Lower lobe of right lung (tissue), 2 donors: ENCODE measurements at places on chromosomes 2 and 18. TPM values are rescaled to one million over a fixed set of nuclear protein-coding genes. Genes with fewer than 3 reads are reported as not detected.

- no peak for DNase-seq
- no peak overlapping the region for H3K27ac ChIP-seq
- no peaks in the 10 kb centered on the region for H3K36me3 ChIP-seq
- no peaks in the 10 kb centered on the region for H3K27me3 ChIP-seq
- no peaks in the 10 kb centered on the region for H3K4me1 ChIP-seq
- H3K4me3 ChIP-seq: no peak overlapping the region
These were observed 34.1 kb upstream of the OLA1 start for GRCh38 chr2:174282441-174282840.

CNDP1 gene
- total RNA-seq: not detected

- DNase-seq: no peak
- no peaks in the 10 kb centered on the region for H3K36me3 ChIP-seq
- peaks cover 12% of the 10 kb centered on the region for H3K4me1 ChIP-seq
These were observed 133.3 kb downstream of the ALPK2 start for GRCh38 chr18:58495634-58496033.

DNA sequence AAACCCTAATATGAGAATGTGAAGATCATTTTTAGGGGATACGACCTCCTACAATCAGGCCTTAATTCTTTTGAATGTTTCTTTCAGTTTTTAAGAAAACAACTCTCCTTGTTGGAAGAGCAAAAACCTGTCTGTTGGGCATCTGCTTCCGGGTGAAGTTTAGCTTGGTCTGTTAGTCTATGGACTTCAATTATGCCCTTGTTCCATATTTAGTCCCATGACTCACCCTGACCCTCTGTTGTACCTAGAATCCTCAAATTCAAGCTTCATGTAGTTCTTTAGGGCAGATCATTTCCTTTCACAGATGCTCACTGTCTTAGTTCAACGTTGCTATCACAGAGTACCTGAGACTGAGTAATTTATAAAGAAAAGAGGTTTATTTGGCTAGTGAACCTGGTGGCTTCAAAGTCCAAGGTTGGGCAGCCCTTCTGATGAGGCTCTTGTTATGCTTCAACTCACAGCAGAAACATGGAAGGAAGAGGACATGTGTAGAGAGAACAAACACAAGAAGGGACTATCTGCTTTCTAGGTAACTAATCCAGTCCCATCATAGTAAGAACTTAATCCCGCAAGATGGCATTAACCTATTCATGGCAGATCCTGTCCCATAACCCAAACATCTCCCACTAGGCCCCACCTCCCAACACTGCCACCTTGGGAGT is 82.5 kb upstream of the SERPINE2 start:
- no peaks in the 10 kb centered on the region for H3K27me3 ChIP-seq
- H3K4me1 ChIP-seq: no peaks in the 10 kb centered on the region
- H3K27ac ChIP-seq: no peak overlapping the region
- H3K4me3 ChIP-seq: no peak overlapping the region

DNA sequence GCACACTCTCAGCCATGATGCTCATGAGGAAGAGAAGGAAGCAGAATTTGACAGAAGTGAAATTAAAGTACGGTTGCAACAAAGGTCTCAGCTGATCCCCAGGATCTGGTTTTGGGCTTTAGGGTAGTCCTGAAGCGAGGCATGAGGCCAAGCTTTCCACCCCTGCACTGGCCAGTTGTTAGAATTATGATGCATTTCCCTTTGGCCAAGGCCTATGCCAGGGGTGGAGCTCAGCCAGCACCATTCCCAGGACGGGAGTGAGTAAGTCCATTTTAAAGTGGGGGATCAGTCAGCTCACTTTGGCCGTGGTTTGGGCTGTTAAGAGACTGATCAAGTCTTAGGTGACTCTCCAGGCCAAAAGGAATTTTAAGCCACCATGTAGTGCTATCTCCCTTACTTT is 314.5 kb upstream of the MMADHC start:
- no peaks in the 10 kb centered on the region for H3K36me3 ChIP-seq
- H3K4me1 ChIP-seq: no peaks in the 10 kb centered on the region
- no peaks in the 10 kb centered on the region for H3K27me3 ChIP-seq
- no peak overlapping the region for H3K27ac ChIP-seq
- H3K4me3 ChIP-seq: no peak overlapping the region

GRCh38 chr2:222582928-222583327 is 73.0 kb downstream of the FARSB start:
- no peak for DNase-seq
- H3K27ac ChIP-seq: no peak overlapping the region
- no peak overlapping the region for H3K4me3 ChIP-seq
- peaks cover 5% of the 10 kb centered on the region for H3K36me3 ChIP-seq

DOK6 gene
- 3.2 TPM for total RNA-seq

- no peak for DNase-seq
- no peak overlapping the region for H3K27ac ChIP-seq
- H3K4me1 ChIP-seq: peaks cover 16% of the 10 kb centered on the region
- no peaks in the 10 kb centered on the region for H3K36me3 ChIP-seq
- H3K4me3 ChIP-seq: no peak overlapping the region
- no peaks in the 10 kb centered on the region for H3K27me3 ChIP-seq
These were observed 26.0 kb downstream of the ACADL start for GRCh38 chr2:210199186-210199765.

ZNF407 gene
- 16.1 TPM for total RNA-seq

DNA sequence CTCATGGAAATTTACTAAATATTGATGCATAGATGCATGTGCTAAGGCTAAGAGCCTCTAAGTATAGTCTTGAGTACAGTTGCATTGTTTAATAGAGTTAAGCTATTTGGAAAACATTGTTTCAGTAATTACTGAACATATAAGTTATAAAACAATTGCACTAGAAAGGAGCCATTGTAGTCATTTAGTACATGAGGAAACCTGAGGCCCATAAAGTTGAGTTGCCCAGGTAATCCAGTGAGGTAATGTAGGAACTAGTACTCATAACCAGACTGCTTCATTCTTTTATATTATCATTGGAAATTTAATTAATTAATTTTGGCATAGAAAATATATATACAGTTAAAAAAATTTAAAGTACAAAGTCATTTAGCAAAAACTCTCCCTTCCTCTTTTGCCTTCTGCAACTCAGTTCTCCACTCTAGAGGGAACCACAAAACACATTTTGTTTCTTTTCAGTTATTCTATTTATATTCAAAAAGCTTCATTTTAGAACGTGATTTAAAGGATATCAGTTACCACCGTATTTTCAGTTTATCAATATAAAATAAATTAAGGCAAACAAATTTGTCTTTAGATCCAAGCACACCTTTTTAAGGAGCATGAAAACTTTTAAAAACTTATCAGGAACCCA is 27.8 kb upstream of the TBR1 start:
- H3K27me3 ChIP-seq: no peaks in the 10 kb centered on the region
- peaks cover 27% of the 10 kb centered on the region for H3K36me3 ChIP-seq
- H3K4me3 ChIP-seq: no peak overlapping the region
- no peaks in the 10 kb centered on the region for H3K4me1 ChIP-seq
- no peak for DNase-seq

TEKT4 gene
- 3.4 TPM for total RNA-seq

DNA sequence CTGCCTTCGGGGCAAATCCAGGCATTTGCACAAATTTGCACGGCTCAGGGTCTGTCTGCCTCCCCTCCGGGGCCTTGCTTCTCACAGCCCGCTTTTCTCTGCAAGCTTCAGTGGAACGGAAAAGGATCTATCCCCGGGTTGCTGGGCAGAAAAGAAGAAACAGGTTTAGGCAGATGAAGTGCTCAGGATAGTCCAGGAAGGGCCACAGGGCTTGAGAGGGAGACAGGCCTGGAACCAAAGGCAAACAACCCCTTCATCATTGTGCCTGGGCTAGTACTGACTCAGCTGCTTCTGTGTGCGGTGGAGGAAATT is 347.8 kb upstream of the TNP1 start:
- no peaks in the 10 kb centered on the region for H3K36me3 ChIP-seq
- H3K4me1 ChIP-seq: no peaks in the 10 kb centered on the region
- H3K27ac ChIP-seq: no peak overlapping the region
- DNase-seq: no peak
- H3K4me3 ChIP-seq: no peak overlapping the region

NAT8 gene
- total RNA-seq: not detected

DNA sequence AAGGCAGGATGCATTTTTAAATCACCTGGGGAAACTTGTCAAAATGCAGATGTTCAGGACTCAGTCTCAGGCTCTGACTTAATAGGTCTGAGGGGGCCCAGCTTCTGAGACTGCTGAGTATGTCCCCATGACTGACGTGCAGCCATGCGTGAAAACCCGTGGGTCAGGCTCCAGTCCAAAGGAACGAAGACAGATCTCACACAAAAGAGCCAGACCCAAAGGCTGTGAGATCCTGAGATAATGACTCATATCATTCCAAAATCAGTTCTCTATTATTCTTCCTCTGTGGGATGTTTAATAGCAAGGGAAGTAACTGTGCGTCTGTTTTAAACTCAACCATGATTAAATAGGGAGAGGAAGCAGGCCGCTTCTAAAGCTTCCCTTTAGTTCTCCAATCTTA is 107.4 kb upstream of the ACAA2 start:
- no peaks in the 10 kb centered on the region for H3K36me3 ChIP-seq
- H3K27ac ChIP-seq: no peak overlapping the region
- no peak overlapping the region for H3K4me3 ChIP-seq
- no peak for DNase-seq
- H3K4me1 ChIP-seq: no peaks in the 10 kb centered on the region

GRCh38 chr2:3654531-3655225 is 3.3 kb upstream of the ALLC start:
- peaks cover 16% of the 10 kb centered on the region for H3K4me1 ChIP-seq
- H3K27me3 ChIP-seq: peaks cover 4% of the 10 kb centered on the region
- DNase-seq: no peak

SDC1 gene
- total RNA-seq: 90.0 TPM

BOK gene
- total RNA-seq: 44.2 TPM

DNA sequence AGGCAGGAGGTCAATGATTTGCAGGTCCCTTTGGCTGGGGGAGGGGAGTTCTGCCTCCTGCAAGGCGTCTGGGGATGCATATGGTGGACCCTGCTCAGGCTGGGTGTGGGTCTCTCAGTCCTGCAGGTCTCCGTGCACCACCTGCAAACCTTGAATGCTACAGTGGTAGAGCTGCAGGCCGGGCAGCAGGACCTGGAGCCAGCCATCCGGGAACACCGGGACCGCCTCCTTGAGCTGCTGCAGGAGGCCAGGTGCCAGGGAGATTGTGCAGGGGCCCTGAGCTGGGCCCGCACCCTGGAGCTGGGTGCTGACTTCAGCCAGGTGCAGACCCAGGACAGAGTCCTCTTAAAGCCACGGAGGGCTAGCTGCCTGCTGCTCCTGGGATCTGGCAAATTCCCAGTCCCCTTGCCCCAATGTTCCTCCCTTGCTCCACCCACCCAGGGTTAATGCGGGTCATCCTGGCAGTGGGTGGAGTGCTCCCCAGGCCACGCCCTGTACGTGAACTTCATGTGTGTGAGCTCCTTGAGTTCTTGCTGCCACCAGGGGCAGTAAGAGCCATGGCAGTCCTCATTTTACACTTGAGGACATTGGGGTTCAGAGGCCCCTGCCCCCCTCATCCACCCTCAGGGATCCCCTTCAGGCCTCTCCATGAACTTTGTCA is 3.1 kb downstream of the PROM2 start:
- no peak overlapping the region for H3K27ac ChIP-seq
- H3K4me3 ChIP-seq: no peak overlapping the region
- no peaks in the 10 kb centered on the region for H3K36me3 ChIP-seq
- H3K4me1 ChIP-seq: no peaks in the 10 kb centered on the region

PDE11A gene
- 0.27 TPM for total RNA-seq

DNA sequence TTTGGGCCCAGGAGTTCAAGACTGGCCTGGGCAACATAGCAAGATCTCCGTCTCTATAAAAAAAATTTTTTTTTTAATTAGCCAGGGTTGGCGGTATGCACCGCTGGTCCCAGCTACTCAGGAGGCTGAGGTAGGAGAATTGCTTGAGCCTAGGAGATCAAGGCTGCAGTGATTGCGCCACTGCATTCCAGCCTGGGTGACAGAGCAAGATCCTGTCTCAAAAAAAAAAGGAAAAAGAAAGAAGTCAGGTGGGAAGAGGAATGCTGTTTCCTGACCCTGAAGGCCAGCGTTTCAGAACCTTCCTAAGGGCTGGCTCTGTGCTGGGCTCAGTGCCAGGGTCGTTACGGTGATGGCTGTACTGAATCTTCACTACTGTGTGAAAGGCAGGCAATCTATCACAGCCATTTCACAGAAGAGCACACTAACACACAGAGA is 35.0 kb upstream of the AGAP1 start:
- DNase-seq: peak; percentile 64
- H3K36me3 ChIP-seq: no peaks in the 10 kb centered on the region
- no peak overlapping the region for H3K4me3 ChIP-seq
- H3K27me3 ChIP-seq: no peaks in the 10 kb centered on the region

DNA sequence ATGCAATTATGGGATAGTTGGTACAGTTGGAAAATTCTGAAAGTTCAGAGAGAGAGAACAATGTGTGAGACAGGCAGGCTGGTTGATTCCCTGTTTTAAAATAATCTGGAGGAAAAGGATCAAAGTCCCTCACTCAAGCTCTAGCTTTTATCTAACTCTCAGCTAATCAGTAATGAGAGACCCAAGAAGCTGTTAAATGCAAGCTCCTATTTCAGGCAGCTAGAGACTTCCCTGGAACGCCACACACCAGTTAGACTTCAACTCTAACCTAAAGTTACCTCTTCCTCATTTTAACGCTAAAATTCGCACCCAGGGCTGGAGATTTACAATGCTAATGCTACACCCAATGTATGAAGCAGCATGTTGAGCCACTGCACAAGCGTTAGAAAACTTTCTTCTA is 243.1 kb downstream of the EN1 start:
- no peak for DNase-seq
- H3K4me3 ChIP-seq: no peak overlapping the region
- no peaks in the 10 kb centered on the region for H3K4me1 ChIP-seq
- no peaks in the 10 kb centered on the region for H3K27me3 ChIP-seq
- H3K27ac ChIP-seq: no peak overlapping the region
- no peaks in the 10 kb centered on the region for H3K36me3 ChIP-seq

- no peak for DNase-seq
- peaks cover 32% of the 10 kb centered on the region for H3K36me3 ChIP-seq
- no peaks in the 10 kb centered on the region for H3K27me3 ChIP-seq
- H3K27ac ChIP-seq: no peak overlapping the region
These were observed 58.2 kb downstream of the RAPH1 start for GRCh38 chr2:203476881-203477280.

INPP5D gene
- 32.0 TPM for total RNA-seq

- no peaks in the 10 kb centered on the region for H3K27me3 ChIP-seq
- H3K4me1 ChIP-seq: no peaks in the 10 kb centered on the region
- no peak overlapping the region for H3K27ac ChIP-seq
- no peak for DNase-seq
- H3K36me3 ChIP-seq: peaks cover 85% of the 10 kb centered on the region
These were observed 66.2 kb downstream of the TRAPPC8 start for GRCh38 chr18:31876707-31877106.

STPG4 gene
- total RNA-seq: 0.77 TPM

SRD5A2 gene
- 1.2 TPM for total RNA-seq

DNA sequence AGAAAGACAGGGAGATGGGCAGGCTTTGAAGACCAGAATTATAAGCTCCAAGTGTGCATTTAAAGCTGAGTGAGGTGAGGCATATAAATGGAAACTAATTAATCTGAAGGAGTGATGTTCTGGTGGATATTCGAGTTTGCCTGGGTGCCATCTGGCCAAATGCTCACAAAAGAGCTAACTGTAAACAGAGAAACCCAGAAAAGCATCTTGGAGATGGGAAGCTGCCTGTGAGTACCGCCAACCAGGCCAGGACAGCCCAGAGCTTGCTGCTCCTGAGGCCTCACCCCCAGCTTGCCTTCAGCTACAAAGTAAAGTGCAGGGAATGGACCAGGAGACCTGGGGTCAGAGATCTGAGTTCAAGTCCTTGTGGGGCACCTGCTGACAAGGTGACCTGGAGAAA is 446.1 kb upstream of the MYT1L start:
- H3K4me3 ChIP-seq: no peak overlapping the region
- no peak overlapping the region for H3K27ac ChIP-seq
- no peaks in the 10 kb centered on the region for H3K4me1 ChIP-seq
- H3K27me3 ChIP-seq: no peaks in the 10 kb centered on the region
